Vagina (tissue), 2 donors: ENCODE measurements at places on chromosomes 3 and 15.

DNA sequence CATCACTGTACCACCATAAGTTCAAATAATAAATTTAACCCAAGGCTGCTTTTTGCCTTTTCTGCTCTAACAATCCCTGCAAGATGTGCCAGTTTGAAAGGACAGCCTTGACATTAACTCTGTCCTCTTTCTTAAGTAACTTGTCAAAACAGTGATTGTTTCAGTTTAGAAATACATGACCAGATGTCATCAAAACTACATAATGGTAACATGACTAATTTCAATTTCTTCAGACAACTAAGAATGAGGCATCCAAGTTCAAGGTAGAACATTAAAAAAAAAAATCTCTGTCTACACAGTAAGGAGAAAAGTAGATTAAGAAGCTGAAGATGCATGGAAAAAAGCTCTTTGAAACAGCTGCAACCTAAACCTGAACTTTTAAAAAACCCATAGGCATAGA, 47.4 kb downstream of the SHQ1 start:
- H3K27me3 ChIP-seq: no peaks in the 10 kb centered on the region
- no peaks in the 10 kb centered on the region for H3K4me1 ChIP-seq
- no peaks in the 10 kb centered on the region for H3K36me3 ChIP-seq
- H3K27ac ChIP-seq: no peak overlapping the region
- DNase-seq: no peak

DNA sequence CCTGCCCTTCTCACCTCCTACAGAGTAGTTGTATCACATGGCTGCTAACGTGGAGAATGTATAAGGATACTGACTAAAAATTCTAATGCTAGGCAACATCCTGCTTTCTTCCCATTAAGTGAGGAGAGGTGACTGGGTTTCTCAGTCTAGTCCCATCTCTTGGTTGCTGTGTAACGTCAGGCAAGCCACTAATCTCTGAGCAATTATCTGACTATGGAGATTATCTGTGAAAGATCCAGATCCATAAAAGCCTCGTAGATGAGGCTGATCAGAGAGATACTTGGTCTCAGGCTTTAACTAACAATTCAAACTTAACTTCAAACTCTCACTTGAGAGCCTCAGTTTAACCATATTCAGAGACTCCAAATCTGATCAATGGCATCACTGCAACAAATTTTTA, 4.7 kb upstream of the RPS17 start:
- H3K4me3 ChIP-seq: no peak overlapping the region
- DNase-seq: no peak
- peaks cover 7% of the 10 kb centered on the region for H3K4me1 ChIP-seq
- no peaks in the 10 kb centered on the region for H3K36me3 ChIP-seq

DNA sequence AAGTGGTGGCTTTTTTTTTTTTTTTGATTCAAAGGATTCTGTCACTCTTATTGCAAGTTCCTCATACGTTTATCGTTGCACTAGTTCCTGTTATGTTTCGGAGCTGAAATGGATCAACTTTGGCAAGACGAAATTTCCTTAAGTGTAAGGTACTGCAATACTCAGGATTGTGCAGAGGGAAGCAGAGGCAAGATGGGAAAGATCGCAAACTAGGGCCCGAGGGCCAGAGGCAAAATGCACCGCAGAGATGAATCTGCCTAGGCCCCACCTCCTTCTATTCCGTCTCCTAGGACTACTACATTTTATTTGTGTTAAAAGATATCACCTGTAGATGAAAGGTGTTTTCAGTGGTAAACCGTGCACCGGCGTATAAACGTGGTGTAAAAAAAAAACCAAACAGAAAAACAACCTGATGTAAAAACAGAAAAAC, 331 bp downstream of the RNU6-1 start:
- no peak for DNase-seq
- peaks cover 6% of the 10 kb centered on the region for H3K27me3 ChIP-seq
- H3K4me1 ChIP-seq: peaks cover 41% of the 10 kb centered on the region
- no peaks in the 10 kb centered on the region for H3K36me3 ChIP-seq

- H3K27me3 ChIP-seq: no peaks in the 10 kb centered on the region
- no peak overlapping the region for H3K27ac ChIP-seq
- no peaks in the 10 kb centered on the region for H3K36me3 ChIP-seq
- no peak for DNase-seq
Measured at GRCh38 chr3:59545374-59545773, 495.5 kb upstream of the CFAP20DC start.

- no peak for DNase-seq
- no peak overlapping the region for H3K4me3 ChIP-seq
- H3K27ac ChIP-seq: no peak overlapping the region
Measured at GRCh38 chr3:190083635-190084034, 37.1 kb downstream of the P3H2 start.

GRCh38 chr15:87792250-87793040, 464.1 kb downstream of the NTRK3 start:
- H3K27ac ChIP-seq: no peak overlapping the region
- H3K4me1 ChIP-seq: no peaks in the 10 kb centered on the region
- no peak overlapping the region for H3K4me3 ChIP-seq
- DNase-seq: no peak
- H3K27me3 ChIP-seq: no peaks in the 10 kb centered on the region

DNA sequence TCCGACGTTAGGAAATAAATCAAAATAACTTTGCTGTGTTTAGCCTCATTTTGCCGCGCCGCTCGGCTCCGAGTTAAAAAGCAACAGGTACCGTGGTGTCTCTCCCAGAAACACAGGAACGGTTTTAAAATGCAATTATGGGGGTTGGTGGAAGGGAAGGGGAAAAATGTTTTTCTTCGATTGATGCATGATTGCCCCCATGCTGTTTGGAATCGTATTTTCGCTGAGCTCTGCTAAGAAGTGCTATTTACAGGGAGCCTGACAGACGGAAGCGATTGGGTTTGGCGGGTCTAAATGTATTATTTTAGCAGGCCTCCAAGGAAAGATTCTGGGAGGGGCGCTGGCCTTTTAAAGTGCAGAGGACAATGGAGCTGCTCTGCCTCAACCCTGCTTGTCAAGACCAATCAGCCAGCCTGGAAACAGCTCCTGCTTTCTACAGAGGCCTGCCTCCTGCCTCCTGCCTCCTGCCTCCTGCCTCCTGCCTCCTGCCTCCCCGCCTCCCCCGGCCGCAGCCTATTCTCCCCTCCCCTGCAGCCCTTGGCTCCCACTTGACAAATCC, 156.7 kb upstream of the TLE3 start:
- H3K27me3 ChIP-seq: no peaks in the 10 kb centered on the region
- no peaks in the 10 kb centered on the region for H3K36me3 ChIP-seq
- no peak overlapping the region for H3K27ac ChIP-seq

DNA sequence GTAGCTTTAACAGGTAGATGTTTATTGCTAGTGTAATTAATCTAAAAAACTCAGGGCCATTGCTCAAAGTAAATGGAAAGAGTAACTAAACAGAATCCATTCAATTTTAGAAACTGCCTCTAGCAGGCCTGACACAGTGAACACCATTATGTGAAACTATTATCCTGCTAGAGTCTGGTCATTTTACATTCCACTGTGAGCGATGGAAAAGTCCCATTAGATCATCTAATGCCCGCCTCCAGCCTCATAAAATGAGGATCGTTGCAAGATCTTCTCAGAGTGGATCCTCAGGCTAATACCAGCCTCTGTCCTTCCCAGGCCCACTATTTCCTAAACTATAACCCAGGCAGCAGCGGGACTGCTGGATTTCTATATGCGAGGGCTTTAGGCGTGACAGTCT, 107.7 kb downstream of the WDR76 start:
- H3K27ac ChIP-seq: peak overlapping the region; percentile 24
- no peak overlapping the region for H3K4me3 ChIP-seq
- no peak for DNase-seq
- H3K27me3 ChIP-seq: no peaks in the 10 kb centered on the region

- no peaks in the 10 kb centered on the region for H3K36me3 ChIP-seq
- no peak for DNase-seq
- no peaks in the 10 kb centered on the region for H3K4me1 ChIP-seq
- no peaks in the 10 kb centered on the region for H3K27me3 ChIP-seq
Measured at GRCh38 chr15:28943611-28944230, 57.9 kb downstream of the APBA2 start.

GRCh38 chr3:141933421-141934300, 57.2 kb downstream of the ATP1B3 start:
- DNase-seq: no peak
- H3K27me3 ChIP-seq: no peaks in the 10 kb centered on the region
- no peaks in the 10 kb centered on the region for H3K36me3 ChIP-seq
- H3K4me3 ChIP-seq: no peak overlapping the region
- H3K4me1 ChIP-seq: no peaks in the 10 kb centered on the region
- H3K27ac ChIP-seq: no peak overlapping the region

GRCh38 chr15:47570881-47571640, 146.2 kb upstream of the SEMA6D start:
- DNase-seq: no peak
- H3K27me3 ChIP-seq: no peaks in the 10 kb centered on the region
- H3K36me3 ChIP-seq: no peaks in the 10 kb centered on the region

GRCh38 chr3:1251282-1252060, 158.6 kb downstream of the CNTN6 start:
- no peaks in the 10 kb centered on the region for H3K4me1 ChIP-seq
- H3K4me3 ChIP-seq: no peak overlapping the region
- DNase-seq: no peak
- H3K36me3 ChIP-seq: no peaks in the 10 kb centered on the region
- H3K27ac ChIP-seq: no peak overlapping the region

DNA sequence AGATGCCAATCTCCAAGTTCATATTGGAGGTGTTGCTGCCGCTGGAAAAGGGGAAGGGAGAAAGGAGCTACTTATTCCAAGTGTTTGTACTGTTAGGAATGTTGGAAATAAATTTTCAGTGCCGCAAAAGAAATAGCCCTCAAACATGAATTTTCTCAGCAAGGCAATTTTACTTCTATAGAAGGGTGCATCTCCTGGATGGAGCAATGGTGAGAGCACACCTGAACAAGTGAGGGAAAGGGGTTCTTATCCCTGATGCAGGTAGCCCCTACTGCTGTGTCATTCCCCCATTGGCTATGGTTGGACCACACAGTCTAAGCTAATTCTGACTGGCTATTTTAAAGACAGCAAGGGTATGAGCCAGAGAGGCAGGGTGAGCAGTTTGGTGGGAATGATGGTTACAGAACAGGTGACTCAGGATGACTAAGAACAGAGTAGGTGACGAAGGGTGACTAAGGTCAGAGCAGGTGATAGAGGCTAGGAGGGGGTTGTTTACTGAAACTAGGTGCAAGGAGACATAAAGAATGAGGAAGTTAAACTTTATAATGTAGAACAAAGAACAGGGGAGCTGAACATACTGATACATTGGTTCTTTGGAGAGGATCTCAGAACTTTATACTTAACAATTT, 503.5 kb downstream of the EDEM1 start:
- no peak overlapping the region for H3K27ac ChIP-seq
- no peaks in the 10 kb centered on the region for H3K36me3 ChIP-seq
- no peak overlapping the region for H3K4me3 ChIP-seq

DNA sequence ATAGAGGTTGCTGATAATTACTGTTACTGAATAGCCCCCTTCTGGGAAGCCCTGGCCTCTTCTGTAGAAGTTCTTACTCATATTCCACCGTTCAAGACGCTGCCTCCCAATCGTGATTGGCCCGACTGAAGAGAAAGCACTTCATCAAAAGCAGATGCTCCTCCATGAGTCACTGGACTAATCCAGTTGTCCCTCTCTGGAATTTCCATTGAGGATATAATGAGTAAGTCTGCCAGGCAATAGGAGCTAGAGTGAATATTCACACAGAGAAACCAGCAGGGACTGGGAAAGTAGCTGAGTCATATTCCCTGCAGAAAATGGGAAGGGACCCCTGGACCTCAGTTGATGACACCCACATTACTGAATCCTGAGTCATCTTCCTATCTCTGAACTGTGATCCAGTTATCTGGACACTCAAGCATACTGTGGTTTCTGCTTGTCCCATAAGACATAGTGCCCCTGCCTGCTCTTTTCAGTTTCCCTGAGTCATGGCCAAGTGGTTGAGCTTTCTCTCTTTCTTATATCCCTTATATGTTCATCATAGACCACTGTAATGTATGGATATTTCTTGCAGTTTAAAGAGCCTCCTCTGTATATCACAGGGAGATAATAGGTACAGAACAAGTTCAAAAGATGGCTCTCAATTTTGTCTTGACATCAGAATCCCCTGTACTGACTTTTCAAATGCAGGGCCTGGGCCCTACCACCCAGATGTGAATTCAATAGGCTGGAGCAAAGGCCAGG, 151.2 kb upstream of the CDIN1 start:
- H3K4me1 ChIP-seq: no peaks in the 10 kb centered on the region
- H3K27me3 ChIP-seq: no peaks in the 10 kb centered on the region
- no peak overlapping the region for H3K4me3 ChIP-seq
- no peaks in the 10 kb centered on the region for H3K36me3 ChIP-seq
- no peak for DNase-seq
- no peak overlapping the region for H3K27ac ChIP-seq

GRCh38 chr15:48493084-48493762, 152.3 kb downstream of the FBN1 start:
- DNase-seq: no peak
- peak overlapping the region; percentile 49 for H3K27ac ChIP-seq
- H3K4me1 ChIP-seq: no peaks in the 10 kb centered on the region
- no peaks in the 10 kb centered on the region for H3K27me3 ChIP-seq
- H3K36me3 ChIP-seq: peaks cover 17% of the 10 kb centered on the region

- no peaks in the 10 kb centered on the region for H3K27me3 ChIP-seq
- no peak for DNase-seq
- H3K27ac ChIP-seq: no peak overlapping the region
- no peaks in the 10 kb centered on the region for H3K4me1 ChIP-seq
- H3K36me3 ChIP-seq: no peaks in the 10 kb centered on the region
Measured at GRCh38 chr3:156206157-156206556, 85.8 kb downstream of the KCNAB1 start.

GRCh38 chr15:34331809-34332208, 5.8 kb downstream of the SLC12A6 start:
- H3K4me1 ChIP-seq: peaks cover 24% of the 10 kb centered on the region
- no peak for DNase-seq
- no peaks in the 10 kb centered on the region for H3K36me3 ChIP-seq
- H3K27ac ChIP-seq: no peak overlapping the region
- no peak overlapping the region for H3K4me3 ChIP-seq
- H3K27me3 ChIP-seq: no peaks in the 10 kb centered on the region

DNA sequence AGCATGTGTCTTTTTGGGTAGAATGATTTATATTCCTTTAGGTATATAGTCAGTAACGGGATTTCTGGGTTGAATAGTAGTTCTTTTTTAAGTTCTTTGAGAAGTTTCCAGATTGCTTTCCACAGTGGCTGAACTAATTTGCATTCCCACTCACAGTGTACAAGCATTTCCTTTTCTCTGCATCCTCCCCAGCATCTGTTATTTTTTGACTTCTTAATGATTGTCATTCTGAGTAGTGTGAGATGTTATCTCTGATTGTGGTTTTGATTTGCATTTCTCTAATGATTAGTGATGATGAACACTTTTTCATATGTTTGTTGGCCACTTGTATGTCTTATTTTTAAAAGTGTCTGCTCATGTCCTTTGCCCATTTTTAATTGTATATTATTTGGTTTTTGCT, 337.6 kb downstream of the EFHB start:
- H3K4me3 ChIP-seq: no peak overlapping the region
- H3K36me3 ChIP-seq: no peaks in the 10 kb centered on the region
- no peaks in the 10 kb centered on the region for H3K27me3 ChIP-seq
- no peaks in the 10 kb centered on the region for H3K4me1 ChIP-seq

GRCh38 chr3:52733256-52733891, 27.5 kb downstream of the SPCS1 start:
- no peak overlapping the region for H3K4me3 ChIP-seq
- H3K4me1 ChIP-seq: no peaks in the 10 kb centered on the region
- no peak overlapping the region for H3K27ac ChIP-seq
- H3K36me3 ChIP-seq: peaks cover 52% of the 10 kb centered on the region
- DNase-seq: no peak
- H3K27me3 ChIP-seq: no peaks in the 10 kb centered on the region
